Cerebellar nuclear complex (tissue), 1 donor: ENCODE measurements at places on chromosomes 4 and X.

DNA sequence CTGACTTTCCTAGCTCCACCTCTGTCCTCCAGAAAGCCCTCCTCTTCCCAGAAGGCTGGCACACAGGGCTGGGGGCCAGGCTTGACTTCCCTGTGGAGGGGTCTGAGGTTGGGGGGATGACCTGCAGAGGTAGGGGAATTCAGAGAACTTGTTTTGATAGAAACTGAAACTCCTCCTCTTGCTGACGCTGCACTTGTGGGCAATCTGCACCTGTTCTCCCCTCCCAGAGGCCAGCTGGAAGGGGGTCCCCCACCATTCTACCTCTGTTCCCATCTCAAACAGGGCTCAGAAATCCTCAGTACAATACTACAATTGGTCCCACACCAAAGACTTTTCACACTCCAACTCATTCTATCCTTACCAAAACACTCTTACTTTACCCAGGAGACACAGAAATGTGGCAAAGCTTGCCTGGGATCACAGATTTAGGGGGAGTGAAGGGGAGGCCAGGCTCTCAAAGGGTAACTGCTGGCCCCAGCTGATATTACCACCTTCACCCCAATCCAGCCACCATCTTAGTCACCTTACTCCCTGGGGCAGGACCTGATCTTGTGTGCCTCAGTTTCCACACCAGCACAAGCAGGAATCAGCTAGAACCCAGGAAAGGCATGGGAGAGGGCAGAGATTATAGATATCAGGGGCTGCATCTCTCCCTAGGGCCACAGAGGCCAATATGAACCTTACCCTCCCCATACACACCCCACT lies 18.5 kb downstream of the OTUD5 start:
- DNase-seq, result no peak

- no peak for DNase-seq
Observed at GRCh38 chr4:149344436-149344835, 471.2 kb downstream of the IQCM start.

DNA sequence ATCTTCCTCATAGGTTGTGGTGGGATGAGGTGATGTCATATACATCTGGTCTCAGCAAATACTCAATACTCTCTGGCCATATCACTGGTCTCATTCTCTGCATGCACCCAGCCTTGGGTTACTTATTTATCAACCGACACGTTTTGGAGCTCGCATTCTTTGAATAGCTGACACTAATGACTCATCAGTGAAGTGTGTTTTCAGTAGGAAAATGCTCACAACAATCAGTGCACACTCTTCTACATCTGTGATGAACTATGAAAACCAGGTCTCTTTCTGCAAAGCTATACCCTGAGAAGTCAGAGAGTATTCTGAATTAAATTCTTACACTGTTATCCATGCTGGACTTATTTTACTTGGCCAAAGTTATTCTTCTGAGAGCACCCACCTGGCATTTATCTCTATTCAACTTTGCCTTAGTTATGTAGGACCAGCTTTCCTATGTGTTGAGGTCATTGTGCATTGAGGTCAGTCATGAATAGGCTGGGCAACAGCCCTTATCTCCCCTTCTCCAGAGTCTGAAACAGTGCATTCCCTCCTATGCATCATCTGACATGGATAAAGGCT lies 58.7 kb upstream of the DHX15 start:
- no peak for DNase-seq

DNA sequence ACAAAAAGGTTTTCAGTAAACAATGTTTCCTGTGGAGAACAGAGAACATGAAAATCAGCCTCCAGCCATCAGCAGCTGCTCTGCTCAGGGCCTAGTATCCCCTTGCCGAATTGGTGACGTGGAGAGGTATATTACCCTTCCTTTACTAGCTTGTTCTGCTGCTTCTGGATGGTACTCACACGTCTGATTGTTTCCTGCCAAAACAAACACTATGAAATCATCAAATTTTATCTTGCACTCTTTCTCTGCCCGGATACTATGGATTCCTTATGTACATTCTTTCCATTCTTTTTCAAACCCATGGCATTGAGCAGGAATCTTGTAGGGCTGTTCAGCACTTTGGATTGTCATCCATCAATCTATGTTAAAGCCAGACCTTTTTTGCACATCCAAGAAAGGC lies 18.8 kb upstream of the METAP1 start:
- no peak for DNase-seq

- DNase-seq, result no peak
Observed at GRCh38 chr4:62548108-62548524, 1348.0 kb downstream of the ADGRL3 start.

GRCh38 chr4:47088298-47088697 lies 56.9 kb downstream of the GABRB1 start:
- DNase-seq, result no peak

- DNase-seq, result no peak
Observed at GRCh38 chrX:153662266-153662665, 11.3 kb downstream of the PNCK start.

GRCh38 chrX:36344301-36344700 lies 424.8 kb downstream of the CFAP47 start:
- DNase-seq, result no peak

DNA sequence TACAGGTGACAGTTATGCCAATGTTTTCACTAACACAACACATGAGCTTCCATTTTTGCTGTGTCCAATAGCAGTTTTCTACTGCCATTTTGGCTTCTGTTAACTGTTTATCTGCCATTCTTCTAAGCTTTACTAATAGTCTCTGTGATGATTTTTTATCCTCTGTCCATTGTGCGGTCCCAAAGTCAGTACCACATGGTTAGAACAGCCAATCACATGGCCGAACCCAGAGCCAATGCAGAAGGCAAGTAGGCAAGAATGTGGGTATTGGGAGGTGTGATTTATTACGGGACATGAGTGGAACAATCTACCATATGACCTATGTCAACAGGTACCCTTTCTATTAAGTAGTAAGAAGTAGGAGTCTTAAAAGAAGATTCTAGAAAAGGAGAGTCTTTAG lies 61.5 kb downstream of the GRIA2 start:
- DNase-seq, result no peak

DNA sequence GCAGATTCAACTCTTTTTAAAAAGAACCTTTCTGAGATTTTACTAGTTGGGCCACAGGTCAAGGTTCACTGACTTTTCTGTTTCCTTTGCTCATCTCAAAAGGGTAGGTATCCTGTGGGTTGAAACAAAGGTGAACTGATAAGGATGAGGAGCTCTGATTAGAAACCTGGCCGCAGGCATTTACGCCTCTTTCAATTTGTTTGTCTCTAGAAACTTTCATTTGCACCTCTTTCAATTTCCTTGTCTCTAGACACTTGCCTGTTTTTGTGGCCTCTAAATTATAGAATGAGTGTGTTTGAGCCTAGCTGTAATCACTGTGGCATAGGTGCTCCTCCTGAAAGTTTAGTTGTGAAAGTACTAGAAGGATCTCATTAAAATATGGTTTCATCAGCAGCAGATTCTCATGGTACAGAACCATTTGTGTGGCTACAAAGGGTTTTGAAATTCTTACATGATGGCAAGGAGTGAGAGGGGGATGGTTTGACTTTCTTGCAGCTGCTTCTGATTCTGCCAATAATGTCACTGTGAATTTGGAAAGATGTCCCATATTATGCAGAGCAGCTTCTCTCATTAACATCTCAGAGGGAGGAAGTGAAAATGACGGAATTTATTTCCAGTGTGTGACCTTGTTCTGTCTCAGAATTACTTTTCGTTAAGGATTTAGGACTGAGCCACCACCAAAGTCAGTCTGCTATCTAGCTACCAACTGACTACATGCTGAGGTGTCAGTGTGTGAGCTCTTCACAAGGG lies 142.2 kb downstream of the SH2D1A start:
- no peak for DNase-seq

GRCh38 chrX:46465203-46465602 lies 80.0 kb downstream of the ZNF674 start:
- DNase-seq, result no peak

GRCh38 chr4:88690355-88690754 lies 7.3 kb downstream of the NAP1L5 start:
- DNase-seq, result no peak

DNA sequence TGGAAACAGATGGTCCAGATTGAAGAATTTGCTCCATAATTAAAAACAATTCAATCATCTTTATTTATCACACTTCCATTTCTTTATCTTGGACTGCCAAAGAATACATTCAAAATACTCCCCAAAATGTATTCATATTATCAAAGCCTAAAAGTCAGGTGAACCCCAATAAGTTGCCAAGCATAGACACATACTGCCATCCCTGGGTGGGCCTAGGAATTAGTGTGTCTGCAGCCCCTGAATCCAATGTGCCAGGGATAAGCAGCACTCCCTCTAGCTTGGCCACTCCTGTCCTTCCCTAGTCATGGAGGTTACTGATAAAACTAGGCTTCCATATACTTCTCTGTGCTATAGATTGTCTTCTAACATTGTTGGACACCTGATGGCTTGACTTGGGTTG lies 199.9 kb downstream of the TENM3 start:
- no peak for DNase-seq

DNA sequence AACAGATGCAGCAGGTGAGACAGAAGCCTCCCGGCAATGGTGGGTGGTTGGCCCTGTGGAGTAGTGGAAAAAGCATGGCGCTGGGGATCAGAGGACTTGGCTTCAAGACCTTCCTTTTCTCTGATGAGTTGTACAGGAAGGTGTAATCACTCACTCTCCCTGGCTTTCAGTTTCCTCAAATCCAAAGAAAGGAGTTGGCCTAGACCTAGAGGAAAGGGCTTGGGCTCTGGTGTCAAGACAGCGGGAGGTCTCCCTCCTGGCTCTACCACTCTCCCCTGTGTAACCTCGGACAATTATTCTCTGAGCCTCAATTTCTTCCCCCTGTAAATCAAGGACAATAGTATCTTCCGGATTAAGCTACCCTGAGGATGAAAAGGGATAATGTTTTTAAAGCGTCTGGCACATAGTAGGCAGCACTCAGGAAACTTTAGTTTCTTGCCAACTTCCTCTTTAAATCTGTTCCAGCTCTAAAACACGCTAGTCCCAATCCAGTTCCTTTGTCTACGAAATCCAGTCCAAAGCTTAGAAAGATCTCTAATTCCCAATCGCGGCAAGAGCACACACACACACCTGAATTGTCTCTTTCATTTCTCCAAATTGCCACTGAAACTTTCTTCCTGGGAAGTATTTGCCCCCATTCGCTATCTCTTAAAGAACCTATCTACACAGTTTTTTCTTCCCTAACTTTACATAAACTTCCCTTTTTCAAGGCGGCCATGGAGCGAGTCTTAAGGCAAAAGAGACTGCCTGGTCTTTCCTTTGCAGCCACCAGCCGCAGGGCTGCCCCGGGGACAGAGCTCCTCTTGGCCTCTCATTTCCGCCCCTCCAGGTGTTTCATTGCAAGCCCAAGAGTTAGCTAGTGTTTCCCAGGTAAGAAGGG lies 29.9 kb upstream of the GPC4 start:
- no peak for DNase-seq
